ENCODE measurements at places on chromosomes 11 and 22.

DNA sequence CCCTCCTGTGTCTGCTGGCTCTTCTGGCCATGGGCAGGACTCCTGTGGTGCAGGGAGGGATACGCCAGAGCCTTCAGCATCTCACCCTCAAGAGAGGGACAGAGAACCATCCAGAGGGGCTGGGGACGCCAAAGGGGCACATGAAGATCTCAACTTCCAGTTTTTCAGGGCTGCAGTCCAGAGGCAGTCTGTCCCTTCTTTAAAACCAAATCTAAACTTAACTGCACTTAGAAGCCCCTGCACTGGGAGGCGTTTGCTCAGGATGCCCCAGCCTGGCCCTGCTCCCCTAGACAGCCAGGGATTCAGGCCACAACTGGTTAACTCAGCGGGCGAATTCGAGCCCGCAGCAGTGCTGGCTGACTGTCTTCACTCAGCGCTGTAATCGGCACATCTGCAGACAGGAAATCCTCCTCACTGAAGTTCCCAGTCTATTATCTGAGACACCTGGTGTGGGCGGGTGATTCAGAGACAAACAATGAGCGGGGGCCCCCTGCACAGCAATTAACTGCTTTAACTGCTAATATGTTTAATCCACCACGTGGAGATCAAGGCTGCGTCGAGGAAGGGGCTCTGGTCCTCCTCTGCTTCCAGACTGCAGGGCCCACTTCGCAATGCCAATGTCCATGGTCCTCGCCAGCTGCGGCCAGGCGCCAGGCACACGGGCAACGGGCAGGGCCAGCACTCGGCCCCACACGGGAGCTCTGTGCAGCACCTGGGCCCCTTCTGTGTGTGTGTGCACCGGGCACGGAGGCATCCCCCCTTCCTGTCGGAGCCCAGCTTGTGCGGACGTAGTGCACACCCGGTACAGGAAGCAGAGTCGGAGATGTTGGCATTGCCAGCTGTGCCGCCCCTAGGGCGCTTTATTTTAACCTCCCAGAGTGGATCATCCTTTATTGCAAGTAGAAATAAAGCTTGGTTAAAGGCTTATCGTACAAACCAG, 36.9 kb upstream of the GNB1L start:
- DNase-seq = peak; percentile 46

GRCh38 chr22:21710156-21710555, 25.4 kb downstream of the YPEL1 start:
- no peak for DNase-seq

- no peak for DNase-seq
These were observed 25.7 kb upstream of the TMPRSS4 start for GRCh38 chr11:118051136-118051610.

DNA sequence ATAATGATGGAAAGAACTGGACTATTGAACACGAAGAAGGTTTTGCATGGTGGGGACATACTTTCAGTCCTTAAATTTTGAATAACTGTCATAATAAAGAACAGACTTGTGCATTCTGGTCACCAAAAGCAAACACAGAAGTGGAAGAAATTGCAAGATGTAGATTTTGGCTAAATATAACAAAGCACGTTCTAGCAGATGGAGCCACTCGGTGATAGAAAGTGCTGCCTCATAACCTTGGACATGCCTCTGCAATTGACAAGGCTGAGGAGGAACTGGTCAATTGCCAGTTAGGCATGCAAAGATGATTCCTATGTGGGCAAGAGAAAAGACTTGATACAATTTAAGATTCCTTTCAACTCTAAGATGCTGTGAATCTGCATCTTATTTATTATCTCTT, 244.1 kb upstream of the ZC3H12C start:
- no peak for DNase-seq

DNA sequence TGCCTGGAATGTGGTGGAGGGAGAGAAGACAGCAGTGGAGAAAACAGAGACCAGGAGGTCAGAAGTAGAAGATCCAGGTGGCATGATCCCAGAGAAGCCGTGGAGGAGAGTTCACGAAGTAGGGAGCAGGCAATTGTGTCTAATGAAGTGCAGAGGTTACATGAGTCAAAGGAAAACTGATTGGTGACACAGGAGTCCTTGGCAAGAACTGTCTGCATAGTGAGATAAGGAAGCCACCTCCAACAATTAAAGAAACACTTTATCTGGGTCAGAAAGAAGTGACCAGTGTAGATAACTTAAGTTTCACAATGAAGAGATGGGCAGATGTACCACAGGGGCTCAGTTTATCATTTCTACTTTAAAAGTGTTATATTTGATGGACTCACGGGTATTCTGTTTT, 57.0 kb upstream of the PTH start:
- DNase-seq = no peak

DNA sequence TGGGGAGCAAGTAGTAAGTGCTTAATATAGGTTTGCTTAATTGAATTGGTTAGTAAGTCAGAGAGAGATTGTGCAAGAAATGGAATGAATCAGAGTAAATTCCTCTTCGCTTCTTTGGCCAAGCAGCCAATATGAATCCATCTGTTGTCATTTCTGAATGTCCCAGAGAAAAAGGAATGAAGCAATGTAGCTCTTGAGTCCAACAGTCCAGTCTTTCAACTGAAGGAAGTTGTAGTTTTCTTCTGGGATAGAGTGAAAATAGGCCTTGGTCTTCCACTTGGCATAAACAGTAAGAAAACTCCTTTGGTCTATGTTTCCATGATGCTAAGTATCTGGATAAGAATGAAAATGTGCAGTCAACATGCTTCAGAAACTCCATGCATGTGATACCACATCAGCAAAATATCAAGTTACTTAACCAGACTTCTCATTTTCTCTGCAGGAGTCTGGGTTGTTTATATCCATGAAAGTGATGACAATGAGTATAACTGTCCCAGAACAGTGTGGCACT, 1.8 kb upstream of the FIBIN start:
- DNase-seq = no peak

GRCh38 chr11:116733043-116733755, 39.6 kb downstream of the BUD13 start:
- DNase-seq = no peak

DNA sequence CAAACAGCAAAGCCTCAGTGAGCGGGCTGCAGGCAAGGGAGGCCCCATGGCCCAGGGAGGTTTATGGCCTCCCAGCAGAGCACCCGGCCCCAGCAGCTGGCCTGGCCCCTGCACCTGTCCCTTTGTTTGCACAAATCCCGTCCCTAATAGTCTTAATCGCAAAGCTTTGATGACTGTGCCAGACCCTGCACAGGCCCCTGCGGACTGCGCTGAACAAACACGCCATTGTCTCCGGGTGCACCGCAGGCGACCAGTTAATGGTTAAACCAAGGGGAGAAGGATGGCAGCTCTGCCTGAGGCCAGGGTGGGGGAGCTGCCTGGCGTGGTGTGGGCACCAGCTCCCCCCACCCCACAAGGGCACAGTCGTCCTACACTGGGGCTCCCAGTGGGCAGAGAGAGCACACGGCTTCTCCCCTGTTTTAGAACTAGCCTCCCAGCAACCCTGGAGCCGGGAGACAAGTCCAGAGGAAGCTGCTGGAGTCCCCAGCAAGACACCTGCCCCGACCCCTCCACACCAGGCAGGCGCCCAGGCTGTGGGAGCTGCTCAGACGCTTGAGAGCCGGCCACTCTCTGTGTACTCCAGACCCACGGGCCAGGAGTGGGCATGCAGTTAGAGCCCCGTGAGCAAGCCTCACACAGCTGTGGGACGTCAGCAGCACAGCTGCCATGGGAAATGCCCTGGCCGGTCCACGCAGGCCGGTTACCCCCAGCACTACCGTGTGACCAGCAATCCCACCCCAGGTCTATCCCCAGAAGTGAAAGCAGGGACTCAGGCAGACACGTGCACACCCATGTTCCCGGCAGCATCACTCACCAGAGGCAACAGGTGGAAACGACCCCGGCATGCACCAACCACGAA, 39.7 kb upstream of the TH start:
- no peak for DNase-seq

- no peak for DNase-seq
These were observed 9.7 kb upstream of the THY1 start for GRCh38 chr11:119432484-119433357.

DNA sequence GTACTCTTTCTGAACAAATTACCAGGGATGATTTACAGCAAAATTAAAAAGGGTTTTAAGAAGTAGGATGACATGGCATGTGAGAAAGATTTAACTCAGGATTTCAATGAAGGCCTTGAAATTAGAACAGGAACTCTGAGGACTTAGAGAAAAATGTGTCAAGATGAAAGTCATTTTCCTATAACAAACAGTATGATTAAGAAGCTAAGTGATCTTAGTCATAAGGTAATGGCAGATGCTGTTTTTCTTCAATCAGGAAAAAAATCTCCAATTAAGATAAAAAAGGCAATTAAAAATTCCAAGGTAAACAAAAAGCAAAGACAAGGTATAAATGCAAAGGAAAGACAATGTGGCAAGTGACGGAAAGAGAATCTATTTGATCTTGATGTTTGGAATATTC, 73.5 kb downstream of the GAB2 start:
- DNase-seq = no peak

- DNase-seq = no peak
These were observed 1.4 kb upstream of the DPP3 start for GRCh38 chr11:66478729-66479393.

DNA sequence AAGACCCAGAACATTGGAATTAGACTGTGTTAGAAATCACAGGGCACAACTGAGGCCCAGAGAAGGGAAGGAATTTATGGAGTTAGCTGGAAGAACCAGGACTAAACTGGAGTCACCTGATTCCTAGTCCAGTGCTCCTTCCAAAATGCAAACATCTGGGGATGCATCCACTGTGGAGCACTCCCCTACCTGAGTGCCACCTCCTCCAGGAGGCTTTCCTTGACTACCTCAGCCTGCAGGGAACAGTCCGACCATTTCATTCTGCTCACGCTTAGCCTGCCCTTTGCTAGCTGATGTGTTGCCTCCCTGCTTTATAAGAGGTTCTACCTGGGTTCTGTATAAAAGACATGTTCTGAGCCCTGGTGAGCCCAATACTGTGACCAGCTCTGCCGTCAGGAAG, 24.0 kb downstream of the CHRDL2 start:
- DNase-seq = no peak

DNA sequence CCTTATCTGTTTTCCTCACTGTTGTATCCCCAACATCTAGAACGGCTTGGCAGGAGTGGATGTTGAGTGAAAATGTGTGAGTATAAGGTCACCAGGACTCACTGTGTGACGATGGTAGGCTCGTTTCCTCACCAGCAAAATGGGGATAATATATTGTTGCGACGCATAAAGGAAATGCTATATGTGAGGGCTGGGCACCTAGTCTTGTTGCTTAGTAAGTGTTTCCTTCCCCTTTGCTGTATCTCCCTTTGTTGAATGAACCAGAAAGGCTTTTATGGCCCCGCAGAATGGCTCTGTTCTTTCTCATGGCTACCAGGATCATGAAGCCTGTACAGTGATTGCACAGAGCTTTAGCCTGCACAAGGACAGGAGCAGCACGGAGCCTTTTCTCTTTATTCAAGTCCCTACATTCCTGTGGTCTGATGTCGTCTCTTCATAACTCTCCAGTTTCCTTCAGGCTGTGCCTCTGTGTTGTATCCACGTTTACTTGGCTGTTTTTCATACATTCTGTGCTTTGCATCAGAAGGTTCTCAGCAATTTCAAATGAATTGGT, 5.4 kb downstream of the TNRC6B start:
- no peak for DNase-seq

- no peak for DNase-seq
These were observed 153.0 kb upstream of the LRRC4C start for GRCh38 chr11:41612415-41612814.

GRCh38 chr11:128421577-128422330, 165.6 kb downstream of the ETS1 start:
- no peak for DNase-seq

- DNase-seq = no peak
These were observed 316.1 kb downstream of the TMEM135 start for GRCh38 chr11:87353771-87354345.

GRCh38 chr11:57815877-57816276, 54.3 kb downstream of the CTNND1 start:
- DNase-seq = no peak

DNA sequence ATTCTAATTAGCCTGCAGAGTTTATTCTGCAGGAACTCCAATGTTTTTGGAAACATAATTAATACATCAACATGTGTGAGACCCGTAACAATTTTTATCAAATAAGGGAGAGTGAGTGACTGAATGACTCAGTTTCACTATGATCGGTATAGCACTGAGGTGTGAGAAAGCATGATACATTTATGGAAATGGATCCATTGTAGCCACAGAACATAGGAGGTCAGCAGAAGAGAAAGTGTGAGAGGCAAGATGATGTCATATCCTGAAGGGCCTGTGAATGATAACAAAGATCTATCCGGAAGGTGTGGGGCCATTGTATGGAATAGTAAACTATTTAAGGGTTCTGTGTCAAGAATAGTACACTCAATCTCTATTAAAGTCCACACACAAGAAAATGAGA, 1406.1 kb upstream of the TENM4 start:
- DNase-seq = no peak

GRCh38 chr11:8934742-8935488, 2.2 kb upstream of the C11orf16 start:
- no peak for DNase-seq

DNA sequence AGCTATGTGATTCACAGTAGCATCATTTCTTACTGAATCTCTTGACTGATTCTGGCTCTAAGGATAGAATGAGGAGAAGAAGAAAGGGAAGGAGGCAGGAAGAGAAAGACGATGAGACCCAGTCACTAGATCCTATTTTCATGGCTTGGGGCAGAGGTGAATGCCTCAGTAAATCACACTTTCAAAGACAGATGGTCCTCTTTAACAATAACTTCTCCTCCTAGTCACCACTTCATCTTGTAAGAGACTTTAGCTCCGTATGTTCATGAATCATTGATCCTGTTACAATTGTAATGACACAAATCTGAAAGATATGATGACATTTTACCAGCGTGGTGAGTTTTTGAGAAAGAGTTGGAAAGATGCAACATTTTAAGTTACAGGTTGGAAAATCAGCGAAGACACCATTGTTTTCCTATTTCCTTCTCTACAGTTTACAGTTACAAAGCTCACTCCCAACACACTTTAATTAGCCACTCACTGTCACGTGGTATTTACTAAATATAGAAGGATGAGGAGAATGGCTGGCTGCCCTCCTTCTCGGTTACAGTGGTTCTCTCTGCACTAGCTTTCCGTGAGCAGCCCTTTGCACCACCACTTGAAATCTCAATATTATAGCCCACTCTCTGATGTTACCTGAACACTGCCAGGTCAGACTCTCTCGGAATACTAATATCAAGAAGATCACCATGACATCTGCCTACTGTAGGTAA, 205.8 kb downstream of the CADM1 start:
- DNase-seq = no peak

- no peak for DNase-seq
These were observed 6.2 kb downstream of the TANGO2 start for GRCh38 chr22:20026996-20027601.

- no peak for DNase-seq
These were observed 55.9 kb downstream of the RTN4R start for GRCh38 chr22:20211997-20212753.

- no peak for DNase-seq
These were observed 1.4 kb downstream of the OTOG start for GRCh38 chr11:17548444-17548843.

All from keratinocyte (primary cell).